ENCODE measurements at places on chromosomes 5 and 9.

DNA sequence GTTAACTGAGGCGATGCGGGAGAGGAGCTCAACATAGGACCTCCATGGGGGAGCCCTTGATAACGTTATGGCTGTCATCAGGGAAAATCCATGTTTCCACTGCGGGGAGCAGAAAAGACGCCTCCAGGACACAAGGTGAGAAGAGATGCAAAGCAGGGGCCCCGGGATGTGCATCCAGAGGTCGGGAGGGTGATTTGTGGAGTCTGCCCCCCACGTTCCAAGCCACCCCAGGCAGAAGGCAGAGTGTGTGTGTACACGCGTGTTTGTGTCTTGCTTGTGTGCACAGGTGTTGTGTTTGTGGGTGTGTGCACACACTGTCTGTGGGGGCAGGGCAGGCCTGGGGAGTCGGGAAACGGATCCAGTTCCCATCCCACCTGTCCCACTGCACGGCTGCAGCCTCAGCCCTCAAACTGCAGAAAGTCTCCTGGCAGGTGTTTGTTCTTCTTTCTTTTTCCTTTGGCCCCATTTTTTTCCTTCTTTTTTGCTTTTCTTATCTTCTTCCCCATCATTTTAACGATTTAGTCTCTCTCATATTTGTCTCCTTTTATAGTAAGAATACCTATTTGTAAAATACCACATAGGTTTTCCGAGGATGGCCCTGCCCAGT is 17.4 kb upstream of the PLEKHG4B start:
- no peak for DNase-seq

DNA sequence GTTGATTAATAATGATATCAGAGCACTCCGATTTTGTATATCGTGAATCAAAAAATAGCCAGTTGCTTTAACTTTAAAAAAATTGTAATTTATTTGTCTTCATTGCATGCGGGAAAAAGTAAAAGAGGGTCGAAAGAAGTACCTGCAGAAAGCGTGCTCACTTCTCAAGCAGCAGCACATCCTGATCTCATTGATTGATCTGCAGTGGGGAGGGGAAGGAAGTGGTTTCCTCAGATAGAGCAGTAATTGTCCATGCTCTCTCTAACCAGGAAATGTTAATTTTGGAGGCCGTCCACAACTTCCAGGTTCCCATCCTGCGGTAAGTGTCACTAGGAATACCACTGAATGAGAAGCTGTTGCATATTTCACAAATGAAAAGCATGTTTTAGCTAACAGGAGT is 63.2 kb downstream of the SYK start:
- DNase-seq = no peak

DNA sequence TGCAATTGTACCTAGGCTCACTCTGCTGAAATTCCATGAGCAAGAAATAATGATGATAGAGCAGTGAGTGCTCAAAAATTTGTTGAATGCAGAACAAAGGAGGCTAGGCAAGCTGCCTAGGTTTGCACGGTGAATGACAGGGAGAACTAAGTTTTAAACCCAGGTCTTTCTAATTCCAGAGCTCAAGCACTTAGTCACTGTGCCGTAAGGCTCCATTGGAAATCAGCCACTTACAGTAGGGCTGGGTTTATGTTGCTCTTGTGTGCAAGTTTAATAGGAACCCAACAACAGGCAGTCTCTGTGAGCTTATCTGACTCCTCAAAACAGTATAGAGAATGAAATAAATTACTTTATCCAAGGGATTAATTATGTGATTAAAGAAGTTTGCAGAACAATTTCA is 147.0 kb downstream of the CSNK1G3 start:
- no peak for DNase-seq

DNA sequence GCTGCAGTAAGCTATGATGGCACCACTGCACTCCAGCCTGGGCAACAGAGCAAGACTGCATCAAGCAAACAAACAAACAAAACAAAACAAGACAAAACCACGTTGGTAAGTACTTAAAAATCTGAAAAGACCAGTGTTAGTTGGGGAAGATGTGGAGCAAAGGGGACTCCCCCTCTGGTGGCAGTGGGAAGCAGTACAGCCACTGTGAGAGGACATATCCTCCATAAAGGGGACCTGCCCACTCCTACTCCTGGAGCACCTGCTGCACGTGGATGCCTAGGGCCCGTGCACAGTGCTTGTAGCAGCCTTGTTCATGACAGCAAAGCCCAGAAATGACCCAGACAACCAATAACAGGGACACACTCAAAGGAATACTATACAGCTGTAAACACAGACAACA is 17.0 kb upstream of the IPPK start:
- DNase-seq = no peak

GRCh38 chr5:125668884-125669283 is 754.3 kb upstream of the GRAMD2B start:
- DNase-seq = no peak

DNA sequence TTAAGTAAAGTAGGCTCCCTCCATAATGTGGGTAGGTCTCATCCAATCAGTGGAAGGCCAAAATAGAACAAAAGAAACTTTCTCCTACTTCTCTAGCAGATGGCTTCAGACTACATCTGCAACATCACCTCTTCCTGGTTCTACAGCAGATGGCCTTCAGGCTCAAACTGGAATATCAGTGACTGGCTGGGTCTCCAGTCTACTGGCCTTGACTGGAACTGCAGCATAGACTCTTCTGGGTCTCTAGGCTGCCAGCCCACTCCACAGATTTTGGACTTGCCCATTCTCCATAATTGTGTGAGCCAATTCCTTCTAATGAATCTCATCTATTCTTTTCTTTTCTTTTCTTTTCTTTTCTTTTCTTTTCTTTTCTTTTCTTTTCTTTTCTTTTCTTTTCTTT is 64.8 kb downstream of the ACER2 start:
- DNase-seq = no peak

GRCh38 chr5:9513827-9514226 is 32.0 kb downstream of the SEMA5A start:
- DNase-seq = no peak
